ENCODE measurements at places on chromosomes 4 and X.

DNA sequence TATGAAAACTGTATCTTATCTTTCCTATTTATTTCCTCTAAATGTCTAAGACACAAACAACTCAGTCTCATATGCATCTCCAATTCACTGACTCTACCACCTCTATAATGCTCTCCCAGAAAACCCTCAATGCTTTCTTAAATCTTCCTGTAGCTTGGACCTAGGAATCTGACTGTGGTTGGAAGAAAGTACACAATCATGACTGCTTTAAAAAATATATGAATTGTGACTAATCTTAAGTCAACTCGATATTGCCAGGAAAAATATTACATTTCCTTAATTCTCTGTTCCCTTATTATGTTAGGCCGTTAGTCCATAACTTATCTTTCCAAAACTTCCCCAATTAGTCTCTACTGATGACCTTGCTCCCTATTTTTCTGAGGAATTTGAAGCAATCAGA is 87.0 kb downstream of the SPCS3 start:
- H3K4me3 ChIP-seq: no peak overlapping the region
- DNase-seq: no peak
- peaks cover 10% of the 10 kb centered on the region for H3K4me1 ChIP-seq
- H3K27ac ChIP-seq: no peak overlapping the region
- no peaks in the 10 kb centered on the region for H3K36me3 ChIP-seq
- no peaks in the 10 kb centered on the region for H3K27me3 ChIP-seq

DNA sequence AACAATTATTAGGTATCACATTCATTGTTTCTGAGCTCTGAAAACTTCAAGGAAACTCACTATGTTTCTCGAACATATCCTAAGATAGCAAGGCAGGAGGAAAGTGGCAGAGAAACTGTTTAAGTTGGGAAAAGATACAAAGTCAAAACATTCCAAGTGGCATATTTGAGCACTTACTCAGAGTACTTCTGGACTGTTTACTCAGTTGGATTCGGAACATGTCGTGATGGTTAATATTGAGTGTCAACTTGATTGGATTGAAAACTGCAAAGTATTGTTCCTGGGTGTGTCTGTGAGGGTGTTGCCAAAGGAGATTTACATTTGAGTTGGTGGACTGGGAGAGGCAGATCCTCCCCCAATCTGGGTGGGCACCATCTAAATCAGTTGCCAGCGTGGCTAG is 298.3 kb downstream of the IL1RAPL2 start:
- no peaks in the 10 kb centered on the region for H3K36me3 ChIP-seq
- DNase-seq: no peak
- no peak overlapping the region for H3K4me3 ChIP-seq
- no peak overlapping the region for H3K27ac ChIP-seq
- no peaks in the 10 kb centered on the region for H3K27me3 ChIP-seq

DNA sequence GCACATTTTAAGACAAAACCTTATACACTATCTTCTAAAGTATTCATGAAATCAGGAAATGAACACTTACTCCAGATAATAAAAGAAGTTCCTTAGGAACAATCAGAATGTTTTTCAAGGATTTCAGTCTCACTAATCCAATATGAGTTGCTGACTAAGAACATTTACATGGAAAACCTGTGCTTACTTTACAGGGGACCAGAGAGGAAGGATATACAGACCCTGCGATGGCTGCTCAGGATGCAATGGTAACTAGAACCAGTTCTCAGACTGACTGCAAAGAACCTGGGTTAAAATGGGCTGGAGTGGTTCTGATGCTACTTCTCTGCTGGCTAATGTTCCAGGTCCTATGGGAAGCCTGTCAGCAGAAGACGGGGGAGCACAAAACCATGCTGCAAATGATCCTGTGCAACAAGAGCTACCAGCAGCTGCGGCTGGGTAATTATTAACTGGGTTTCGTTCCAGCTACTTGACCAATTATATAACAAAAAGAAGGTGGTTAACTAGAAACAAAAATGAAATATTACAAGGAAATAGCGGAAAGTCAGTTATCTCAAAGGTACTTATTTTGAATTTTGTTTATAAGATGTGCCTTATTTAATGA is 85.3 kb downstream of the ANXA10 start:
- H3K4me1 ChIP-seq: no peaks in the 10 kb centered on the region
- no peaks in the 10 kb centered on the region for H3K27me3 ChIP-seq
- H3K36me3 ChIP-seq: no peaks in the 10 kb centered on the region

DNA sequence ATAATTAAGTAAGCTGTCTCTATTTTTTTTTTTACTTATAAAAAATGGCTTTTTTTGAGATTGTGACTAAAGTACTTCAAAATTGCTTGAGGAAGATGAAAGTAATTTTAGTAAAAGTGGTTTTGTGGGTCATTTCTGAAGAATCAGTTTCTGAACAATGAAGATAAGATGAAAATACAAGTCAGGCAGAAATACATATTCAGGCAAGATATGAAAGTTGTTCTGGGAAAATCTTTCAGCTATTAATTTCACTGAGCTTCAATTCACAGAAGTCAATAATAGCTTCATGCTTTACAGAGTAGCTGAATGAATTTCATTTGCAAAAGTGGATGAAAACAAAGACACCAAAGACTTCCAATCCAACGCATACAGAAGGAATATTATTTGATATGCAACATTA is 305.2 kb upstream of the ARSJ start:
- no peaks in the 10 kb centered on the region for H3K4me1 ChIP-seq
- DNase-seq: no peak
- H3K36me3 ChIP-seq: no peaks in the 10 kb centered on the region
- no peaks in the 10 kb centered on the region for H3K27me3 ChIP-seq
- no peak overlapping the region for H3K4me3 ChIP-seq

GRCh38 chrX:41452565-41453356 is 5.6 kb downstream of the NYX start:
- DNase-seq: no peak
- 0 out of 2 replicates have a peak, but pooled peaks cover 4% of the 10 kb centered on the region for H3K4me1 ChIP-seq
- H3K36me3 ChIP-seq: no peaks in the 10 kb centered on the region
- no peaks in the 10 kb centered on the region for H3K27me3 ChIP-seq

GRCh38 chr4:162836773-162837172 is 329.9 kb downstream of the NAF1 start:
- no peak overlapping the region for H3K27ac ChIP-seq
- no peaks in the 10 kb centered on the region for H3K36me3 ChIP-seq
- no peaks in the 10 kb centered on the region for H3K4me1 ChIP-seq
- no peak for DNase-seq

All from GM23338 (cell line).